Placental pericyte (primary cell): ENCODE measurements at places on chromosomes 7 and 10. TPM values are rescaled to one million over a fixed set of nuclear protein-coding genes. Genes with fewer than 3 reads are reported as not detected.

The H2BK1 gene
- total RNA-seq = not detected in 2 replicates

The OPN4 gene
- not detected in 2 replicates for total RNA-seq

The TEX36 gene
- total RNA-seq = not detected in 2 replicates

The ZNF503 gene
- total RNA-seq = 8.3 and 15.9 TPM in 2 replicates

The WDFY4 gene
- total RNA-seq = under 0.01 TPM in 1 of 2 replicates, not detected in the other

The PAPOLB gene
- total RNA-seq = under 0.01 and 0.14 TPM in 2 replicates

The EFCAB10 gene
- under 0.01 TPM in 1 of 2 replicates, not detected in the other for total RNA-seq

The GDF10 gene
- not detected in 2 replicates for total RNA-seq

The PRR15 gene
- total RNA-seq = 0.43 and 0.44 TPM in 2 replicates

The NET1 gene
- 9.6 and 51.8 TPM in 2 replicates for total RNA-seq

The MXI1 gene
- total RNA-seq = 4.3 and 12.9 TPM in 2 replicates

The UCMA gene
- total RNA-seq = not detected in 2 replicates

The CACNA2D1 gene
- 63.0 and 66.6 TPM in 2 replicates for total RNA-seq

The LLCFC1 gene
- not detected in 2 replicates for total RNA-seq
